ENCODE measurements at places on chromosomes 4 and X.

DNA sequence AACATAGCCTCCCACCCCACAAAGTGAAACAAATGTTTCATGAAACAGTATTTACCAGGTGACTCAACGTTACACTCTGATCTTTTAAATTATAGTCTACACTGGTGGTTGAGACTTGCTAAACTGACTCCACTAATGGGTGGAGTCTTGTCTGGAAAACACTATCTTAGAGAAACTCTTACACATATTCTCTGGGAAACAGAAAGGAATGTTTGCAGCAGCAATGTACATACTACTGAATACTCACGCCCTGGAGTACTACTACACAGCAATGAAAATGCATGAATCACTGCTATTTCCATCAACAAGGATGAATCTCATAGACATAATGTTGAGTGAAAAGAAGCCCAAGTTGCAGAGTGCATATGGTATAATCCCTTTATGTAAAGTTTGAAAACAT is 208.5 kb upstream of the IGFBP7 start:
- no peak for DNase-seq

GRCh38 chr4:122331195-122331594 is 47.6 kb upstream of the ADAD1 start:
- no peak for DNase-seq

- DNase-seq = no peak
Measured at GRCh38 chrX:23497919-23498318, 163.3 kb downstream of the PTCHD1 start.

DNA sequence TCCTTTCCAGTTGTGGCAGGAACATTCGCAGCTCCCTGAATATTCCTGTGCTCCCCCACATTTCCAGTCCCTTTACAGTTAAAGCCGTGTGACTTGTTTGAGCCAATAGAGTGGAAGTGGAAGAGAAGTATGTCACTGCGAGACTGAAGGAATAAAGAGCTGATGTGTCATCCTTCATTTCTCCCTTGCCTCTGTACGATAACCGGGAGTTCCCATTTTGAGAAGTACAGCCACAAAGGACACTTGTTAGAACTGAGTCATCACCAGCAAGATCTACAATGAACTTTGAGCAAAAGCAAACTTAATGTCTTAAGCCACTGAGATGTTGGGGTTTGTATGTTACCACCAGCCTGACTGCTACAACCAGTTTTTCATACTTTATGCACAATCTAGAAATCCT is 92.3 kb downstream of the SPRY1 start:
- DNase-seq = no peak

- DNase-seq = no peak
Measured at GRCh38 chrX:151711154-151711553, 4.7 kb upstream of the FATE1 start.

GRCh38 chrX:103779141-103779789 is 2.6 kb downstream of the PLP1 start:
- no peak for DNase-seq

GRCh38 chr4:72899214-72899613 is 170.3 kb downstream of the COX18 start:
- DNase-seq = no peak

DNA sequence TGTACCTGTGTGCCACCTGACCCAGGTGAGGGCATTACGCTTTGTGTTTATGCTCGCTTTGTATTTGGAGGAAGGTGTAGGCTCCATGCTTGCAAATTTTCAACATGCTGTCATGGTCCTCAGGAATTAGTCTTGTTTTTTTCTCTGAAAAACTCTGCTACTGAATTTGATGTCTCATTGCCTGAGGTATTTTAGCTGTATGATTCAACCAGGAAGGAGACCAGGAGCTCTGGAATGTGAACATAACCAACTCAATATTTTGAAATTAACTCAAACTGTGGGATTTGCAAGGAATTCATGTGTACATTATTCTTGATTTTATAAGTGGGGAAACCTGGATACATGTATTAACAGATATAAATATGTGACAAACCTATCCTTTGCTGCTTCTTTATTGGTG is 134.1 kb downstream of the SLC4A4 start:
- DNase-seq = peak; percentile 64

DNA sequence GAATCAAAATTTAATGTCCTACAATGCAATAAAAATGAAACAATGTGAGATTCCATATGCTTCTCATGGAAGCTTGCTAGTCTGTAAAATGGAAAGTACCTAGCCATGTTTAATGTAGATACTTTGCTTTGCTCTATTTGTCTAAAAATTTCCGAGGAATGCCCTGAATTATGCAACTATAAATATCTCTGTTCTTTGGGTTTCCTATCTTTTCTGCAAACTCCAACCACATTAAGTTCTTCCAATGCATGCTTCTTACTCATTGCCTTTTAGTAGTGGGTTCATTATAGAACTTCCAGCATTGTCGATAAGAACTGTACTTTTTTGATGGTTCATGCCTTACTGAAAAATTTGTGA is 178.3 kb downstream of the RASL11B start:
- peak; percentile 36 for DNase-seq

GRCh38 chr4:38566806-38567398 is 97.1 kb upstream of the KLF3 start:
- DNase-seq = no peak

DNA sequence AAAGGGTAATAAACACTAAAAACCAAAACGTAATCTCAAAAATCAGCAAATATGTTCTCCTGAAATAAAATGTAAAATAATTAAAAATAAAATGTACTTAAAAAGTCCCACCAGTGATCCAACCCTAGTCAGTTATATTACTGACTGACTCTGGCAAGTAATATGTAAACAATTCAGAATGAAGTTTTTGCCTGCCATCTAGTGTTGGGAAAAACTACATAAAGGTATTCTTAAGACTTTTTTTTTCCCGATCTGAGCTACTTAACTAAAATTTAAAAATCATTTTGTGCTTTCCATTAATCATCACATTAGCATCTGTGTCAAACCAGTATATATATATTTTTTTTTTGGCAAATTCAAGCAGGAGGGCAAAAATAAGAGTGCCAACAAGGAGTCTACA is 24.0 kb downstream of the RCHY1 start:
- DNase-seq = no peak

- DNase-seq = no peak
Measured at GRCh38 chr4:85733798-85734197, 258.8 kb downstream of the ARHGAP24 start.

- no peak for DNase-seq
Measured at GRCh38 chrX:115892787-115893671, 277.5 kb upstream of the AGTR2 start.

DNA sequence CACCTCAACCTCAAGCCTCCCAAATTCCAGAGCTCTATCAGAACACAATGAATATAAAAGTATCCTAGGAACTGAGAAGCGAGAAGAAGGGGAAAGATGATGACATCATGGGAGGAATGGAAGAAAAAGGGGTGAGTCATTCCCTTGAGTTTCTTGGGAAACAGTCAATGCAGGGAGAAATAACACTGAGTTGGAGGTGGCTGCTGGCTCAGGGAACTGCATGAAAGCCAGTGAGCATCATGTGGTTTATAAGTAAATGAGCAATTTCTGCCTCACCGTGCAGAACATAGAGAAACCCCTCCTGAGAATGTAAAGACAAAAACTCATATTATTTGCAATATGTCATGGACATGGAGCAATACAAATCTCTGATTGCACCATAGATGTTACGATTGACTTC is 73.3 kb downstream of the SHOX start:
- DNase-seq = no peak

DNA sequence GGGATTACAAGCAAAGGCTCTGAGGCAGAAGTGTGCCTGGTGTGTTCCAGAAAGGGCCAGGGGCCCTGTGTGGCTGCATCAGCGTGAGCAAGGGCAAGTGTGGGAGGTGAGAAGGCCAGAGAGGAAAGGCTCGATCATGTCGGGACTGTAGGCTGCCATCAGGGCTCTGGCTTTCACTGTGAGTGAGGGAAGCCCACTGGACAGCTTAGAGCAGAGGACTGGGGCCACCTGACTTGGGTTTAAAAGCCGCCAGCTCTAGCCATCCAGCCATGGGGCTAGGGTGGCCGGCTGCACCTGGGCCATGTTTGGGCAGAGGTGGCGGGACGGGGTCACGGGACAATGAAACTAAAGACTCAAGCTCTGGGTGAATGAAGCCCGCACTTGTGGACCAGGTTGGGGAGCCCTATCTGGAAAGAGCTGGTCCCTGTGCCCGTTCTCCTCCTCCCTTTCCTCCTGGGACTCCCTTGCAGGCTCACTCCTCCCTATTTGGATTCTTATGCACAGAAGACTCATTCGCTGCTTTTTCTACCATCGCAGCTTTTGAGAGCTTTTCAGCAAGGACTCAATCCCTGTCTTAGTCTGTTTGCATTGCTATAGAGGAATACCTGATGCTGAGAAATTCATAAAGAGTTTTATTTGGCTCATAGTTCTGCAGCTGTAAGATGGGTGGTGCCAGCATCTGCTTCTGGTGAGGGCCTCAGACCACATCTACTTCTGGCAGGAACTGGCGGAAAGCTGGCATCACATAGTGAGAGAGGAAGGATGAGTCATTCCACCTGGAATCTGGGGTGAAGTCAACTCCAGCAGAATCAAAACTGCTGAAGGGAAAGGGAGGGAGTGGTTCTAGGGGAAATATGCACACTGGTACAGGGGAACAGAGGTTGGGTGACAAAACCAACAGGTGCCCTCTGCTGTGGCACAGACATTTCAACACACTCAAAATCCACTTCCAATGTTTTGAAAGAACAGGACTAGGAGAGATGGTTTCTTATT is 15.3 kb downstream of the CTAG1B start:
- no peak for DNase-seq

DNA sequence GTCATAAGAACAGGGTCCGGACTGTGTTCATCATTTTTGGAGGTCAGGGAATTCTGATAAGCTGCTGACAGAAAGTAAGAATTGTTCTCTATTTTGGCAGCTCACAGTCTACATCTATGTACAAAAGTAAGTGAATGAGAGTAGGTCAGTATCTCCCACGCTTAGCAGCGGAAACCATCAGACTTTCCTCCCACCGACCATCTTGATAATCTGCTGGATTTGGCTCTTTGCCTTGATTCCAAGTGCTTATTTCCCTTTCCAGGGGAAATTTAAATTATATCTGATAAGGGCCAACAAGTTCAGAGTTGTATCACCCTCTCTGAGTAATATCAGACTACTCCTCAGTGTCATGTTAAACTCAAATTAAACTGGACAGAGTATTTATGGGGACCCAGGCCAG is 118.0 kb downstream of the CAMK2D start:
- DNase-seq = no peak
